A549 treated with ZK216348 at 1 μM for 4 hours (cell line): ENCODE measurements at places on chromosomes 5 and 9. TPM values are rescaled to one million over a fixed set of nuclear protein-coding genes. Genes with fewer than 3 reads are reported as not detected.

The TPPP gene
- 4.5 to 7.6 TPM (median 6.0 TPM) in 5 replicates for total RNA-seq

The SNCAIP gene
- total RNA-seq: not detected in 5 replicates

The BARX1 gene
- total RNA-seq: 6.4 to 13.6 TPM (median 11.7 TPM) in 5 replicates

The ATOX1 gene
- 185 to 236 TPM (median 196 TPM) in 5 replicates for total RNA-seq

The RAB3C gene
- total RNA-seq: not detected in 5 replicates

The SLC45A2 gene
- not detected in 5 replicates for total RNA-seq

The SH2D3C gene
- 0.12 to 0.40 TPM (median 0.15 TPM) in 3 of 5 replicates, not detected in the others for total RNA-seq

The ZNF354B gene
- total RNA-seq: 3.1 to 6.1 TPM (median 5.2 TPM) in 5 replicates

The PCDHA6 gene
- 0.04 to 0.12 TPM (median 0.12 TPM) in 3 of 5 replicates, not detected in the others for total RNA-seq

The GBGT1 gene
- 1.5 to 3.0 TPM (median 2.2 TPM) in 5 replicates for total RNA-seq

The PTGER4 gene
- 2.5 to 3.3 TPM (median 2.9 TPM) in 5 replicates for total RNA-seq

The RASEF gene
- 5.6 to 9.5 TPM (median 8.2 TPM) in 5 replicates for total RNA-seq

The GABRA6 gene
- total RNA-seq: not detected in 5 replicates
